ENCODE measurements at places on chromosomes 13 and 19. TPM values are rescaled to one million over a fixed set of nuclear protein-coding genes. Genes with fewer than 3 reads are reported as not detected.

GRCh38 chr19:6406401-6406800 is 13.4 kb upstream of the GTF2F1 start:
- DNase-seq: no peak

GRCh38 chr19:11995174-11995573 is 30.3 kb downstream of the ZNF763 start:
- DNase-seq: no peak

Gene SIGLECL1
- total RNA-seq: not detected

Gene GNG7
- total RNA-seq: 35.2 TPM
